ENCODE measurements at places on chromosomes 7 and 10.

GRCh38 chr7:50449501-50449880 lies 659 bp downstream of the FIGNL1 start:
- DNase-seq = no peak

DNA sequence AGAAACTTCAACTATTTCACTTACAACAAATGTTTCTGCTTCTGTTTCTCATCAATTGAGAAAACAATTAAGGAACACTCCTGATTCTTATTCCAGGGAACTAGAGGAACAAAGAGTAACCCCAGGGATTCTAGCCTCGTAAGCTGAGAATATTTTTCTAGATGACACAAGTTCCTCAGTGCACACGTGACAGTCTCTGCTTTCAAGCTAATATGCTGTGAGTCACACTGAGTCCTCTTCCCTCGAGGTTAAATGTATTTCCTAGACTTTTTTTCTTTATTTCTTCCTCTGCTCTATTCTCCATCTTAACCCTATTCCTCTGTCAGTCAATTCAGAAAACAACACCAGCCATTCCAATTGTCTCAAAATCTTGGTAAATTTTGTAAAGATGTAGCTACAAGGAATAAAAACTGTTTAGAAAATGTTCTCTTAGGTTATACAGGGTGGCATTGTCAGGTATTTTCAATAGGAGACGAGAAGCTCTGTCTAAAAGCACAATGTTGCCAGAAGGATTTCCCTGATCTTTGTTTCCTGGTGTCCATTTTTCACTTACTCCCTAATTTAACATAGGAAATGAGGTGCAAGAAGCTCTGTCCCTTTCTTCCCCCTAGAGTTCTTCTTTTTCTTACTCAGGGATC lies 5.8 kb upstream of the C1GALT1 start:
- no peak for DNase-seq

DNA sequence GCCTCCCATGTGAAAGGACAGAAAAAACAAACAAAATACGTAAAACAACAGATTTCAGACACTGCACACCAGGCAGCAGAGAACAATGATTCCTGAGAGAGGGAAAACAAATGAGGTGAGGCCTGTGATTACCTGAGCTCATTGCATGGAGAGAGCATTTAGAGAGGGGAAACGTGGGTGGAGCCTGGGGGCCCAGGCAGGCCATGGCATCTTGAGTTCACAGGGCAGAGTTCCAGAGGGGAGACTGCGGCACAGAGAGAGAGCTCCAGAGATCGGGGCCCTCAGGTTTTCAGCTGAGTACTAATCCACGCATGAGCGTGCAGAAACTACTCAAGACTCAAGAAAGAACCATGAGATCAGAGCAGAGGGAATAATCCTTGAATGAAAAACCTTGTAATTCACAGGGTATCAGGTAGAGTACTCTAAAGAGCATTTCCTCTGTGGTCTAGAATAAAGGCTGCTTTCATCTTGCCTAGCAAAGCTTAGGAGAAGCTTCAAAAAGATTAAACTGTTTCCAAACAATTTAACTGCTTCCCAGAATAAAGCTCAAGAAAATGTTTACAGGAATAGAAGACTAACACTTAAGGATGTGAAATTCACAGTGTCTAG lies 46.6 kb upstream of the ARHGAP12 start:
- DNase-seq = no peak

GRCh38 chr7:2138146-2138765 lies 94.5 kb downstream of the MAD1L1 start:
- peak; percentile 86 for DNase-seq

DNA sequence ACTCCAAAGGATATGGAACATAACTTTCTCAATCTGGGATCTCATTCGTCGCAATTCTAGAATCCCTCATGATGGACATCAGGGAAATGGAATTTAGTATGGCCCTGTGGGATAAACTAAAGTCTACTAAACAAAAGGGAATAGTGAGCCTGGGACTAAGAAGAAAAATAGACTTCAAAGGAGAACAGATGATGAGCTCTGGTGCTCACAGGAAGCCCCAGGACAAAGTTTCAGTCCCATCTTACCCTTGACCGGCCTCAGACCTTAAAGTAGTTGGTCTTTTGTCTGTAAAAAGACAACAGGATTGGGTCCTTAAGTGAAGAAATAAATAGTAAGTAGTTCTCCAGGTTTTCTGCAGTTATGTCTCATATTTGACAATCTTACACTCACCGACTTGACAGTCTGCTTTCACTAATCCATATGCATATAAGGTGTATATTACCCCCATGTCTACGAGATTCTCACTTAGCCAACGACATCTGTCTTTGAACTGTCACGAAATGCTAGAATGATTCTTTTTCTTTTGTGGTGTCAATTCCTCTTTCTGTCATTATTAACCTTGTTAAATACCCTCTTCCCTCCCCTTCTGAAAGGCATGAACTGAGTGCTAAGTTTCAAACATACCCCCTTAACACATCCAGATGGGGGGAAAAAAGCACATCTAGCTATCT lies 10.9 kb upstream of the IKZF1 start:
- no peak for DNase-seq

- DNase-seq = peak; percentile 47
These were observed at the start of gene SP8 for GRCh38 chr7:20786779-20787659. Gene SP8, minus strand, starts transcription at chr7:20786886. Its CDS starts 88 bp downstream, at chr7:20786798.

GRCh38 chr7:129161524-129162225 lies 17.2 kb downstream of the TSPAN33 start:
- DNase-seq = no peak

DNA sequence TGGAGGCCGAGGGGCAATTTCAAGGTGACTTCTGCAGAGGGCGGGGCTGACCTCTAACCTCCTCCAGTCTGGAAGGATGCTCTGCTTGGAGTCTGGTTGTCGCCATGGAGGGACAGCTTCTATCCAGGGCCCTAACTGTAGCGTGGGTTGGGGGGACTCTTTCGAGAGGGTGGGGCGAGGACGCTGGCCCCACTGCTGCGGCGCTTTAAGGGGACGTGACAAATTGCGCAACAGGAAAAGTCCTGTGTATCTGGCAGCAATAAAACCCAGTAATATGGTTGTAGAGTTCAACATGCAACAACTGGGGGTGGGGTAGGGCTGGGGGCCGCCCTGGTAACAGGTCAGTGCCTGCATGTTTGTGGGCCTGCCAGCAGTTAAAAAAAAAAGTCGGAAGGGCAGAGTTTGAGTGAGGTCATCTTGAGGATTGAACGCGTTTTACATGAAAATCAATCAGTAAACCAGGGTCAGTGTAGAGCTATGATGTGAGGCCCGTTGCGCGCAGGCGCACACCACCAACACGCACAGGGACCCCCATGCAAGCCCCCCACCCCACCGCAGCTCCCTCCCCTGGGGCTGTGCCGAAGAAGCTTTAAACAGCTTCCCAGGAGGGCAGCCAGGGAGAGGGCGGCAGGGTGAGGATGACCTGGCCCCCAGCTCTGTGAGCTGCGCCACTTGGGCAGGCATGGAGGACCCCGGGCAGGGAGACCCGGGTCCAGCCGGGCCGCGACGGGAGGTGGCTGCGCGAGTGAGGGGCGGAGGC lies 4.3 kb downstream of the SHH start:
- DNase-seq = no peak

GRCh38 chr10:1627945-1628344 lies 109.4 kb downstream of the ADARB2 start:
- no peak for DNase-seq

GRCh38 chr7:155257482-155258225 lies 40.0 kb upstream of the INSIG1 start:
- DNase-seq = no peak

DNA sequence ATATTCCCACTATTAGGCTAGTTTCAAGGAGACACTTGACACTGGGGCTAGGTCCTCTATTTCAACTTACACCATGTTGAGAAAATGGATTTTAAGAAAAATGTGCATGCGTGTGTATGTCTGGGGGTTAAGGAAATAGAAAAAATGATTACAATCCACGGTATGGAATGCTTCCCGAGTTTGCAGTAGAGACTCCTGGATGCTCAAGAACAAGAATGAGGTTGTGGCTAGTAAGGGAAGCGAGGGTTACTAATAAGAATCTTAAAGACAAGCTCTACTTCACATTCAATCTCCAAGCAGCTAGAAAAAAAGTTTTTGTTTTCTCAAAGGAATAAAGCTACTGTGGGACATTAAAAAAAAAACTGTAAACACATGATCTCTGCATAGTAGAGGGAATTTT lies 54.7 kb downstream of the ANK3 start:
- no peak for DNase-seq

GRCh38 chr10:50416181-50416824 lies 165.0 kb upstream of the ASAH2 start:
- DNase-seq = no peak

Data from GM10248 (cell line).